Hematopoietic multipotent progenitor cell (in vitro differentiated cells): ENCODE measurements at places on chromosomes 5 and 9. TPM values are rescaled to one million over a fixed set of nuclear protein-coding genes. Genes with fewer than 3 reads are reported as not detected.

CCNI2 gene
- total RNA-seq: 0.27 TPM

DNA sequence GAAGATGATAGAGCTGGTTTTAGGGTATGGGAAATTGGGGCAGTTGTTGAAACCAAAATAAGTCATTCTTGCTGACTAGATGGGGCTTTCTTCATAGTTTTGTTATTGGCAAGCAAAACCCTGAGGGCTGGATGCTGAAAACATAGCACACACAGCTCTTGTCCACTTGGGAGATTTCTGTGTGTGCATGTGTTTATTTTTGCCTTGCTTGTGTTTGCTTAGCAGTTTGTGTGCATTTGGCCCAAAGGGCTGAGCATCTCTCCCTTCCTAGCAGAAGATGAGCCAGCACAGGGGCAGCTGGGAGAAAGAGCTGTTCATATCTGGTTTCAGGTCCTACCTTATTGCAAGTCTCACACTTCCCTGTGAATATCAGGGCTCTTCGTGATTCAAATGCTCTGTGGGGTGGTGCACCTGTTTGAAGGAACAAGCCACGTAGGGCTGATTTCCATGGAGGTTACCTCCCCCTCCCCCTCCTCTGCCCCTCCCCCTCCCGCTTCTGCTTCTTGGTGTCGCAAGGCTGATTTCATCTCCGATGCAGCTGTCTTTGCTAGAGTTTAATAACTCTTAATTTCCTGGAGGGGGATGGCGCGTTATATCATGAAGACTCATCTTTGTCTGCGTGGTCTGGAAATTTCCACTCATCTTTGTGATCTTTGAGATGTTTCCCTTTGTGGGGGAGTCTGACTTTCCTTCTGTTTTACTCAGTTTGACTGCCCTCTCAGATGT is 296.5 kb downstream of the ARHGAP26 start:
- no peak for DNase-seq

OR13C4 gene
- 0.27 TPM for total RNA-seq

- DNase-seq: no peak
Observed at GRCh38 chr9:11892401-11892800, 800.8 kb upstream of the TYRP1 start.

DNA sequence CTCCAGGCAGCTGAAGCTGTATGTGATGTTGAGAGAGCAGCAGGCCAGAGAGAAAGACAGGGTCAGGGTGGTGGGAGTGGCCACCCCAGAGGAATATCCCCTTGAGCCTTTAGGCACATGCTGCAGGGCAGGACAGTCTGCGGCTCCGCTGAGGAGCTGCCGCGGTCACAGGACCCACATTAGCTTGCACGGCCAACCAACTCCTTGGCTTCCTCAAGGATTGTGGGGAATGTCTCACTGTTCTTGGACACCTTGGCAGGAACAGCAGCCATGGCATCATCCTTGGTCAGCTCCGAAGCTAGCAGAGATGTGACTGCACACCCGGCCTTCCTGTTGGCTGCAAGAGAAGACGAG is 27.8 kb downstream of the PCDHGC5 start:
- no peak for DNase-seq

- DNase-seq: no peak
Observed at GRCh38 chr9:18350036-18350435, 123.9 kb upstream of the ADAMTSL1 start.

FGF1 gene
- total RNA-seq: not detected

SPINK7 gene
- not detected for total RNA-seq

DNA sequence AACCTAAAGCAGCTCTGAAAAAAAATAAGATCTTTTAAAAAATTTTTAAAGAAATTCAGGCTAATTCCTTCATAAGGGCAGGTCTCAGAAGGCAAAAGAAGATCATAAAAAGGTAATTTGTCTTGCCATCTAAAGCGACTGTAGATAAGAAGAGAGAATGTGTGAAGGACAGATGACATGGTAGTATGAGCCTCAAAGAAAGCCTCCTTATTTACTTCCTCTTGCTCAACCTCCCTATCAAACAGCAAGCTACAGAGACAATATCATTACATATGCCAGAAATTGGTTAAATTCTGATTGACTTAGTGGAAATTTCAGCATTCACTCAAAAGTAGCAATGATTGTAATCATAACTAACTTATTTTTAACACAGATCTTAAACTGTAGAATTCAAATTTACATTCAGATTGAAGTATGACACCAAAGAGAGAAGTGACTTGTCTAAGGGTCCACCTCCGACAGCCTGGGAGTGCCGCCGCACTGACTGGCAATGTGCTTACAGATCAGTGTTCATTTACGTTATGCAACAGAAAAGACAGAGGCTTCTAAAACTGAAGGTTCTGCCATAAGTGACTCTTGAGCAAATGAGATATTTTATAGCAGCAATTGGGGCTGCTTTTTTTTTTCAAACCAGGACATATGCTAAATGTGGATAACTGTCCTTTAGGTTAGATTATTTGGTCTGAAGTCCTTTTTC is 132.0 kb downstream of the CEMIP2 start:
- DNase-seq: no peak

MLANA gene
- not detected for total RNA-seq

DNA sequence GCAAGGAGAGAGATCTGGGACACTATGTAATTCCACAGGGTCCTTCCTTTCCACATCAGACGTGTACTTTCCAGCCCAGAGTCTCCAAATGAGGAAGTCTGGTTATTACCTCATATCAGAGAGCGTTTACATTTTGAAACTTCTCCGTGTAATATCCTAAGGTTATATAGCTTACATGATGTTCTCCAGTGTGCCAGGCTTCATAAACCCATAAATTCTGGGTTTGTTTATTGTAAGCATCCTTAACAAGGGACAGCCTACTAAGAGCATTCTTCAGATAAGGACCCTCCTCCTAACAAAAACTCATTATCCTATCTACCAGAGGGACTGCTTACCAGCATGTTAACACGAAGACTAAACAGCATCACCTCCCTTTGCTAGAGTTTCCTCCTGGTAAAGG is 17.9 kb downstream of the SRFBP1 start:
- DNase-seq: no peak

- DNase-seq: no peak
Observed at GRCh38 chr9:86766511-86766910, 180.8 kb downstream of the GAS1 start.

GRCh38 chr5:991472-992267 is 16.9 kb upstream of the NKD2 start:
- DNase-seq: no peak

DNA sequence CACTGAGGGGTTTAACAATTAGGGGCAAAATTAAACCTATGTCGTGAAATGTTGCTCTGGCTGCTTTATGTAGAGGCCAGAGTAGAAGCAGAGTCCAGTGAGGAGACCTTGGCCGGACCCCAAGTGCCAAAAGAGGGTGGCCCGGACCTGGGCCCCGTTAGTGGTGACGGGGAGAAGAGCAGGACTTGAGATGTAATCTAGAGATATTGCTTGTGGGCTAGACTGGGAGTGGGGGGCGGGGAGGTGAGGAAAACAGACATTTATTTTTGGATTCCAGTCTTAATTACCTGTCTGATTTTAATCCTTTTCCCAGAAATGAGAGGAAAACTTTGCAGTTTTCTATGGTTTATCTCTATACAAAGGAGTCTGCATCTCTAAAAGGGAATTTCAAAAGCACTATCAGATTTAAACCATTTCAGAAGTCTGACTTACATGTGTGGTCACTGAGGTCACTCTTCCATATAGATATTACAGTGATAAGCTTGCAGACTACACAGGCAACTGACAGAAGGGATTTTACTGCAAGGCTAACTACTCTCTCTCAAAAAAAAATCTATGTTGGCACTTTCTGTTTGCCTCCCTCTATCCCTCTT is 108.1 kb downstream of the MED27 start:
- no peak for DNase-seq
